ENCODE measurements at places on chromosomes 5 and 9. TPM values are rescaled to one million over a fixed set of nuclear protein-coding genes. Genes with fewer than 3 reads are reported as not detected.

GRCh38 chr9:77939149-77939668 is 92.4 kb downstream of the GNAQ start:
- DNase-seq: no peak

- DNase-seq: no peak
Observed at GRCh38 chr5:78626009-78626571, 22.5 kb downstream of the LHFPL2 start.

DNA sequence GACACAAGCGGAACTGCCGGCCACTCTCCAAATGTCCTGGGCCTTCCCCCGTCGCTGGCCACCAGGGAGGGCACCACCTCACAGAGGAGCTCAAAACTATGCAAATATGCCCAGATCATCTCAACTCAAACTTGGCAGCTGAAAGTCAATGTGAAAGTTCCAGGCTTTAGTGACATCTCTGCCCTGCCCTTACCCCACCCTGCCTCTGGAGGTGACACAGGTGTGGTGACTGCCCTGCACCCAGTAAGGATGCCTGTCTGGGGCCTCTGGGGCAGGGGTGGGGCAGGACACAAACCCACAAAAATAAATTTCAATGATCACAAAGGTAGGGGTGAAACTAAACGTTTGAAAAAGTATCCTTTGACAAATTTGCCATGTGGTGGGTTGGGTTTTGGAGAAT is 213.4 kb downstream of the HSPA4 start:
- DNase-seq: no peak

DNA sequence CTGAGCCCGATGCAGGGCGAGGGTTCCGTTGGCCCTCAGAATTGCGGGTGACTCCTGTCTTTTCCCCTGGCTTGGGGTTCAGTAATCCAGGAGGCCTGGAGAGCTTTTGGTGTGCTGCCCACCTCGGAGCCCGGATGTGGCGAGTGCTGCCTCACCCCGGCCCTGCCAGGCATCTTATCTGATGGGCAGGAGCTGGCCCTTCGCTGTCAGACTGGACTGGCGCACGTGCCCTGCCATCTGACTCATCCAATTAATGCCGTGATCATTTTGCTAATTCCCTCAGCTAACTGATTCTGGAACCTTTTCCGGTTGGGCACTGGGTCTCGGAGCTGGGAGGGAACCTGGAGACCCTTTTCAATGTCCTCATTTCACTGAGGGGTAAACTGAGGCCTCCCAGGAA is 34.6 kb downstream of the RXRA start:
- DNase-seq: no peak

GRCh38 chr5:78661691-78662090 is 13.1 kb upstream of the LHFPL2 start:
- DNase-seq: no peak

GRCh38 chr5:151742870-151743294 is 15.5 kb downstream of the ATOX1 start:
- no peak for DNase-seq

DNA sequence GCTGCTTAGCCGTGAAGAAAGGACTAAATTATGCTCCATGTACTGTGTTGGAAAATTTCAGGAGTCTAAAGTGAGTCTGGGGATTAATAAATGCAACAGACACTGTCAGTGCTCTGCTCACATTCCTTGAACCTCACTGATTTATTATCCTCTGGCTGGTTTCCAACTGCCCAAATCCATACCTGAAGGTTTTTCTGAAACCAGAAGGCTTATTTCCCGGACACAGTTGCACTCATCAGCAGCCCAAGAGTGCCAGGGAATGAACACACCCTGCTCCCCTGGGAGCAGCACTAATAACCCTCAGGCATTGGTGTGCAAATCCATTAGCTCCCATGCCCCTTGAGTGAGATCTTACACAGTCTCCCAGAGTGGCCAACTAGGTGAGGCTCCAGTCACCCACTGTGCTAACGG is 38.7 kb downstream of the F2R start:
- no peak for DNase-seq

- DNase-seq: no peak
Observed at GRCh38 chr5:134490925-134491271, 34.6 kb upstream of the JADE2 start.

DNA sequence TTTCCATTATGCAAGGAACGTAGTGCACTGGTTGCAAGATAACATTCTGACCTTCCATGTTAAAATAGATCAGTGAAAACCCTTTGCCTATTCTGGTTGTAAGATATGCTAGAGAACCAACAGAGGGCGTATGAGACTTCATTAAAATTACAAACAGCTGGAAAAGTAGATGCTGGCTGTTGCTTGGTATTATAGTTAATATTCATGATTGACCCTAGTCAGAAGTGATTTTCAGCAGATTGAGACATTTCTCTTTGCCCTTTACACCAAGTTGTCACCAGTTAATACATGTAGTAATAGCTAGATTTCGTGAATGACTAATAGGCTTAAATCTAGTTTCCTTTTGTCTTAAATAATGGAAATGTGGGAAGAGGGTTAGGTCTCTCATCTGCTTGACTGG is 13.8 kb upstream of the FGF18 start:
- DNase-seq: no peak

DNA sequence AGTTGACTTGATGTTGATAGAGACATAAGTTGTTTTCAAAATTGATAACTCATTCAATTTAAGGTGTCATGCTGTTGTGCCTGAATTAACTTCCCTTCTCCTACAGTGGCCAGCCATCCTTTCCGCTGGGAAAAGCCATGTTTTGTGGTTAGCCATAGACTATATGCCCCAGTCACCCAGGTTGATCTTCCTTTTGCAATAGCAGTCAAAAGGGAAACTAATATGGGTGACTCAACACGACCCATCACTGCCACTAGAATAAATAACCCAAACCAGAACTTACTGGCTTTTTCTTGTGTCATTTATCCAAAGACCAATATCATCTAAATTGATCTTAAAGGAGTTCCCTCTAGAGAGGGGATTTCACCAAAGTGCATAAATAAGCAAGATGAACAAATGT is 87.4 kb downstream of the PTCD2 start:
- DNase-seq: no peak

- DNase-seq: no peak
Observed at GRCh38 chr5:171574376-171574775, 154.9 kb downstream of the FGF18 start.

DNA sequence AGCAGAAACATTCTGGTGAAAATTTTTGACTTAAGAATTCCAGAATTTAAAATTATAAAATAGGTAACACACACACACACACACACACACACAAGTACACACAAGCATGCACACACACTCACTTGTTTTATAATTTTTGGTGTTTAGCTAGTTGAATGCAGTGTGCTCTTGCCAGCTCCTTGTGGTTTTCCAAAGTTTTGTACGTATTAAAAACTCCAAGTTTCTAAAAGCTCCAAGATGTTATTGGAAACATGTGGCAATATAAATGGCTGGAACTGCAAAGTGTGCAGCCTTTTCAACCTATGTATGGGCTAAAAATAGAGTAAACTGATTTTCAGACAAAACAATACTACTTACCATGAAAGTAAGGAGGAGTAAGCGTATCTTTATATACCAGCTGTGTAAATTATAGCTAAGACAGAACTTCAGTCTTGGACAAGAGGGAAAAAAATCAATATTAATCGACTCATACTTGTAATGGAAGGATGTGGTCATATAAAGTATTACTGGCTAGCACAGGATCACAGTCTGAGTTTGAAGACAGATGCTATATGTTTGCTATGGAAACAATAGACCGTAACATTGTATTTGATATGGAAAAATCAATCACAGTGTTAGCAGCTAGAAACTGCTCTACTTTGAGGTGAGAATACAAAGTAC is 727.1 kb upstream of the GRAMD2B start:
- DNase-seq: no peak

GRCh38 chr5:149776361-149777305 is 46.5 kb downstream of the PPARGC1B start:
- no peak for DNase-seq

GRCh38 chr5:74173665-74174064 is 466.9 kb downstream of the ENC1 start:
- no peak for DNase-seq

DNA sequence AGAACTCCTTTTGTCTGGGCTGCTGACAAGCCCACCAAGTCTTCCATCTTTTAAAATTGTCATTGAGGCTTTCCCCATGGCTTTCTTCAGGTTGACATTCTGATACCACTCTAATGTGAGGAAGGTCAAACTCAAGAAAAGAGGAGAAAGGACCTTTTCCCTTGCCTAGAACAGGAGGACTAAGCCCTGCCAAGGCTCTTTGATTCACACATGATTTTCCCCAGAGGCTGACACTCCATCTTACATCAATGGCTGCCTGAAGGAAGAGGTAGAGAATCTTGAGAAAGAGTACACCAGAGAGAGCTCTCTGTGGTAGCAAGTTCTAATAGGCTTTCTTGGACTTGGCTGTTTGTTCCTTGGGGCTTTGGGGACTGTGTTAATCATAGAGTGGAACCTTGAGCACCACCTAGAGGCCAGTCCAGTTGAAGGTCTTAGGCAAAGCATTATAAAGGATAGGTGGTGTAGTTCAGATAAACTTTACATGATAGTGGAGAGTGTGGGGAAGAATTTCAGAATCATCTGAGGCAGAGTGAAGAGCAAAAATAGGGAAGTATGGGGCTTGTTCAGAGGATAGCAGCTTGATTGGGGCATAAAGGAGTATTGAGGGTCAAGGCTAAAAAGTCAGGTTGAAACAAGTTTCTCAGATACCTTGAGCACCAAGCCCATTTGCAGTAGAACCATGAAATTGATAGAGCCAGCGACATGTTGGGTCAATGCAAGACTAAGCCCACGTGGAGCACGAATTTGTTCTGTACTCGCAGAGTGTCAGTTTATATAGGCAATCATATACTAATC is 36.7 kb downstream of the NDFIP1 start:
- DNase-seq: peak; percentile 59

- DNase-seq: no peak
Observed at GRCh38 chr5:124557761-124558160, 188.7 kb downstream of the ZNF608 start.

- no peak for DNase-seq
Observed at GRCh38 chr9:91790917-91791316, 159.1 kb downstream of the ROR2 start.

DNA sequence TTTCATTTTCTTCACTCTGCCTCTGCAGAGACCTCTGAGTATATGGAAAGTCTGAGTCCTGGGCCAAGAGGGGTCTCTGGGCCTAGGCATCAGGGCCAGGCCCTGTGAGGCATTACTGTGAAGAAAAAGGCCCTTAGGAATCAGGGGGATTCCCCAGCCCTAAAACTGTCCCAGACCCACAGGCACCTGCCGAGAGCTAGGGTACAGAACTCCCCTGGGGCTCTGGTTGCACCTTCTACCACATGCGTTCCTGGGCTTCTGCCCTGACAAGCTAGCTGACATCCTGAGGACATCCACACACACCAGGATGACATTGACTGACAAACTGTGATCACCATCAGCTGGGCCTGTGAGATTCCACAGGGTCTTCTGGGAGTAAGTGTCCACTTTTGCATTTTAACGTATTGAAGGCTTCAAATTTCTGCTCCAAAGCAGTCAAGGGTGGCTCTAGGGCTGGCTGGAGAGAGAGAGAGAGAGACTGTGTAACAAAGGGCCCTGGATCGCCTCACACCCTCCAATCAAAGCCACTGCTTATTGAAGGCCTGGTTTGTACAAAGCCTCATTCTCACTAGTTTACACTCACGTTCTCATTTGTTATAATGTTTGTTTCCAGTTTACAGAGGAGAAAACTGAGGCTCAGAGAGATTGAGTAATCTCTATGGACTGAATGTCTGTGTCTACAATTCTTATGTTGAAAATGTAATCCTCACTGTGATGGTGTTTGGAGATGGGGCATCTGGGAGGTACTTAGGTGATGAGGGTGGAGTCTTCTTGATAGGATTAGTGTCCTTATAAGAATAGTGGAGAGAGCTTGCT is 45.1 kb downstream of the TGFBI start:
- DNase-seq: no peak

DNA sequence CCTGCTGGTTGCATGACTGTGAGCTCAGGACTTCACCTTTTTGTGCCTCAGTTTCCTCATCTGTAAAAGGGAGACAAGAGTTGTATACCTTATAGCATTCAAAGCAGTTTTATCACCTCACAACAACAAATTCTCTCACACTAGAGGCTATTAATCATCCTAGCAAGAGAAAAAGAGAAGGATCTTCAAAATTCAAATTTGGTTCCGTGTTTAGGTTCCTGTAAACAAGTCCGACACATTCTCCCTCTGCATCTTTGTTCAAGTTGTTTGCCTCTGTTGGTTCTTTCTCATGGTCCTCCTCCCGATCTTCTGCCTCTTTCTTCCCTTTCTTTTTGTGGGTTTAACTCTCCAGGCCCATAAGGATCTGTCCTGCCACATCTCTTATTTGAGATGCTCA is 218.0 kb downstream of the PIK3R1 start:
- no peak for DNase-seq

DNA sequence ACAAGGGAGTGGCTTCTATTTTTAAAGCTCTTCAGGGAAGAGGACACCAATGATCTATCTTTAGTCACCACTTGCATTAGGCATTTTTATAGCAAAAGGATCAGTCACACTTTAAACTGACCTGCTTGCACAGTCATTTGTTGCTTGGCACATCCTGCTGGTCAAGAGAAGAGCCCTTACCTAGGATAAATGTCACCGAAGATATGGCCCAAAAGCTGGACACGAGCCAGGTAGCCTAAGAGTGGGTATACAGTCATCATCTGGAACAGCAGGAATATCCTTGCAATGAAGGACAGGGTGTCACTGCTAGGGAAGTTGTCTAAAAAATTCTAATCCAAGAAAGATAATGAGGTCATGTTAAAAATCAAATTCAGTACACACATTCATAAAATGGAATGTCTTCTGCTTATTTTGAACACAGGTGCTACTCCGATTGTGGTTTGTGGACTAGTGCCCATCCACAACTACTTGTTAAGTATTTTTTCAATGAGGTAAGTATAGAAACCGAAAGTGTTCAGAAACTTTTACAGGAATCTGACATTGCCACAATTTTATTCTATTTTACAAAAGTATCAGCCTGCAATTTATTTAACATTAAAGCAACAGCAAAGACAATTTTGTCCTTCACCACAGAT is 78.4 kb downstream of the SLC38A9 start:
- DNase-seq: no peak

- no peak for DNase-seq
Observed at GRCh38 chr5:58484505-58484904, 6.7 kb upstream of the GAPT start.

The RANBP3L gene
- total RNA-seq: not detected

The COL15A1 gene
- total RNA-seq: 0.19 TPM

The AFAP1L1 gene
- total RNA-seq: 0.17 TPM

The PRDM9 gene
- not detected for total RNA-seq

The HMCN2 gene
- total RNA-seq: 0.17 TPM

The EQTN gene
- not detected for total RNA-seq

The ENTPD2 gene
- total RNA-seq: 0.48 TPM

The FBXL7 gene
- not detected for total RNA-seq

The PPIP5K2 gene
- total RNA-seq: 61.7 TPM

The ECSCR gene
- total RNA-seq: 1.4 TPM

The SPARC gene
- total RNA-seq: not detected

The GBGT1 gene
- 2.0 TPM for total RNA-seq

The CD180 gene
- total RNA-seq: 0.05 TPM

The LCN9 gene
- not detected for total RNA-seq

The STKLD1 gene
- total RNA-seq: 0.88 TPM

Measured in activated T-cell treated with anti-CD3 and anti-CD28 coated beads, Interleukin-2, amount 50 U/mL, for 72 hours (primary cell).